Astrocyte (in vitro differentiated cells and primary cell): ENCODE measurements at places on chromosomes 4 and X. TPM values are rescaled to one million over a fixed set of nuclear protein-coding genes. Genes with fewer than 3 reads are reported as not detected.
A peak's percentile ranks its signal among the peaks of the same experiment; 100 is the strongest.

The F11 gene
- not detected in 2 replicates for total RNA-seq

The GTPBP6 gene
- 27.9 and 30.5 TPM in 2 replicates for total RNA-seq

The RBMXL3 gene
- not detected in 2 replicates for total RNA-seq

The INTU gene
- total RNA-seq = 21.9 and 25.1 TPM in 2 replicates

The TEX13D gene
- not detected in 2 replicates for total RNA-seq

The PLP2 gene
- 109 TPM in 2 replicates for total RNA-seq

The ARMCX4 gene
- total RNA-seq = 9.6 and 10.8 TPM in 2 replicates

The CFI gene
- not detected in 2 replicates for total RNA-seq

The ANOS1 gene
- 10.0 and 15.3 TPM in 2 replicates for total RNA-seq

The TMPRSS11D gene
- not detected in 2 replicates for total RNA-seq

The ATOH1 gene
- not detected in 2 replicates for total RNA-seq

The AMOT gene
- total RNA-seq = 16.7 and 36.9 TPM in 2 replicates

The HPGD gene
- 0.20 and 0.65 TPM in 2 replicates for total RNA-seq

The PAGE2 gene
- total RNA-seq = not detected in 2 replicates

The GAGE12E gene
- total RNA-seq = not detected in 2 replicates

The GPR143 gene
- total RNA-seq = 1.8 and 3.0 TPM in 2 replicates

- no peak overlapping the region for H3K4me3 ChIP-seq
- H3K27me3 ChIP-seq = no peaks in the 10 kb centered on the region
- no peak overlapping the region for H3K27ac ChIP-seq
- H3K36me3 ChIP-seq = peaks cover 7% of the 10 kb centered on the region
- peak; percentile 83 for DNase-seq
Observed at GRCh38 chr4:42048394-42048793, 58.1 kb downstream of the SLC30A9 start.

- no peak for DNase-seq
- no peak overlapping the region for H3K4me3 ChIP-seq
- no peaks in the 10 kb centered on the region for H3K36me3 ChIP-seq
- H3K27me3 ChIP-seq = no peaks in the 10 kb centered on the region
- no peak overlapping the region for H3K27ac ChIP-seq
Observed at GRCh38 chr4:188162698-188163097, 23.5 kb downstream of the TRIML1 start.

- DNase-seq = no peak
- H3K4me3 ChIP-seq = no peak overlapping the region
- H3K4me1 ChIP-seq = no peaks in the 10 kb centered on the region
- no peaks in the 10 kb centered on the region for H3K36me3 ChIP-seq
- peaks cover 5% of the 10 kb centered on the region for H3K27me3 ChIP-seq
Observed at GRCh38 chr4:54363037-54363436, 133.9 kb downstream of the PDGFRA start.

DNA sequence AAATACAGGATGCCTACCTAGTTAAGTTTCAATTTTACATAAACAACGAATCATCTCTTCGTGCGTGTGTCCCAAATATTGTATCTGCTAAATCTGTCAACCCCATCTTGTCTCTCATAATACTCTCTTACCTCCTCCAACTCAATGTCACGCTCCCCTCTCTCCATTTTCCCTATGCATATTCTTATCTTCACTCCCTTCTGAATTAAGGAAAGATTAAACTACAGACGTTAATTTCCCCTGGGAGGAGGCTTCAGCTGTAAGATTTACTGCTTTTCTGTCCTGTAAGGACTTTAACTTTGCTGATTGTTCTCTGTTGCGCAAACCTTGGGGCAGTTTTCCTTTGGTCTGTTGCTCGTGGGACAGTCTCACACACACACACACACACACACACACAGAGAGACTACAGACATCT lies 455 bp upstream of the ABCB7 start:
- H3K4me1 ChIP-seq = peaks cover 4% of the 10 kb centered on the region
- H3K4me3 ChIP-seq = peak overlapping the region; percentile 81
- DNase-seq = peak; percentile 11
- peak overlapping the region; percentile 75 for H3K27ac ChIP-seq
- no peaks in the 10 kb centered on the region for H3K36me3 ChIP-seq
- no peaks in the 10 kb centered on the region for H3K27me3 ChIP-seq

- DNase-seq = peak; percentile 51
- peaks cover 8% of the 10 kb centered on the region for H3K4me1 ChIP-seq
- H3K36me3 ChIP-seq = no peaks in the 10 kb centered on the region
- no peak overlapping the region for H3K27ac ChIP-seq
- H3K27me3 ChIP-seq = no peaks in the 10 kb centered on the region
Observed at GRCh38 chr4:145933134-145933533, 5.5 kb downstream of the ZNF827 start.

GRCh38 chr4:87213421-87214075 lies 6.9 kb downstream of the KLHL8 start:
- H3K27me3 ChIP-seq = no peaks in the 10 kb centered on the region
- DNase-seq = no peak
- no peak overlapping the region for H3K4me3 ChIP-seq
- peaks cover 4% of the 10 kb centered on the region for H3K4me1 ChIP-seq
- H3K36me3 ChIP-seq = no peaks in the 10 kb centered on the region

GRCh38 chr4:172927096-172927814 lies 241.4 kb upstream of the GALNT7 start:
- no peak overlapping the region for H3K4me3 ChIP-seq
- DNase-seq = no peak
- H3K4me1 ChIP-seq = no peaks in the 10 kb centered on the region
- no peaks in the 10 kb centered on the region for H3K36me3 ChIP-seq

- no peaks in the 10 kb centered on the region for H3K27me3 ChIP-seq
- no peak overlapping the region for H3K27ac ChIP-seq
- peak; percentile 26 for DNase-seq
- no peaks in the 10 kb centered on the region for H3K4me1 ChIP-seq
- H3K4me3 ChIP-seq = no peak overlapping the region
- H3K36me3 ChIP-seq = no peaks in the 10 kb centered on the region
Observed at GRCh38 chr4:86055898-86056297, 304.0 kb downstream of the MAPK10 start.

DNA sequence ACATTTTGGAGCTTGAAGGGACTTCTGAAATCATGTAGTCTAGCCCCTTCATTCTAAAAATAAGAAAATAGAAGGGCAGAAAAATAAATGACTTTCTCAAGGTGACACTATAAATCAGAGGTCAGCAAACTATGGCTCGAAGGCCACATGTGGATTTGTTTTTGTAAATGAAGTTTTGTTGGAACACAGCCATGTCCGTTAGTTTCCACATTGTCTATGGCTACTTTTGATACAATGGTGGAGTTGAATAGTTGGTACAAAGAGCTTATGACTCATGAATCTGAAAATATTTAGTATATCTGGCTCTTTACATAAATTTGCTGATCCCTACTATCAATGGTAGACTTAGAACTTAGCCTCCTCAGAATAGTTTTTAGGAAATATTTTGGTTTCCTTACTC lies 302.4 kb upstream of the PRPS2 start:
- no peak overlapping the region for H3K27ac ChIP-seq
- H3K36me3 ChIP-seq = no peaks in the 10 kb centered on the region
- no peaks in the 10 kb centered on the region for H3K27me3 ChIP-seq
- DNase-seq = no peak

DNA sequence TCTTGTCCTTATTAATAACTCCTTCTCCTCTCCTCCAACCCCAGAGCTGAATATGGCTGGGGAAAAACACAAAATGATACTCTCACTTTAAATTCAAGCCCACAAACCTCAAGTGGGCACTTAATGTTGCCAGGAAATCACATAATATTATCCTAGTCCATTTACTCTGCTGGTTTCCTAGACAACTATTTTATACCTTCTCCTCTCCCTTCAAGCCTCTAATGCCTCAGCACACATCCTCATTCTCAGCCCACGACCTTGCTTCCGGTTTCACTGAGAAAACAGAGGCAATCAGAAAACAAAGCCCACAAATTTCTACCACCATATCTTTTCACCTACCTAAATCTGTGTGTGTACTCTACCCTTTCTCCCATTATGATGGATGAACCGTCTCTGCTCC lies 12.1 kb upstream of the CLCN5 start:
- H3K4me1 ChIP-seq = no peaks in the 10 kb centered on the region
- no peaks in the 10 kb centered on the region for H3K27me3 ChIP-seq
- H3K27ac ChIP-seq = no peak overlapping the region
- DNase-seq = no peak
- no peak overlapping the region for H3K4me3 ChIP-seq

DNA sequence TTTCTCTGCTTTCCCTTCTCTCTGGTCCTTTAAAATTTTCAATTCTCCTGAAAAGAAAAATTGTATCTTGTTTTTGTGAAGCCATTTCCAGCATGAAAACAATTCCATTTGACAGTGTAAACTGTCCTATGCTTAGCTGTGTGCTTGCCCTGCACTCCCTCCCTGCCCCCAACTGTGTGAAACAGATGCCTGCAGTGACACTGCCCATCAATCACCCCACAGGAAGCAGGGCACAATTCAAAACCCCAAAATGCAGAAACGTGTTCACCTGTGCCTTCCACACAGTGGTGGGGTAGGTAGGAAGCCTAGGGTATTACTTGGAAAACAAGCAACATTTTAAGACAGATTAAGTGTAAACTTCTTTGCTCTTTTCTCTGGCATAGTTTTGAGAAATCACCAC lies 6.2 kb upstream of the FHDC1 start:
- H3K27me3 ChIP-seq = peaks cover 8% of the 10 kb centered on the region
- no peak overlapping the region for H3K27ac ChIP-seq
- H3K4me3 ChIP-seq = no peak overlapping the region
- H3K4me1 ChIP-seq = no peaks in the 10 kb centered on the region

DNA sequence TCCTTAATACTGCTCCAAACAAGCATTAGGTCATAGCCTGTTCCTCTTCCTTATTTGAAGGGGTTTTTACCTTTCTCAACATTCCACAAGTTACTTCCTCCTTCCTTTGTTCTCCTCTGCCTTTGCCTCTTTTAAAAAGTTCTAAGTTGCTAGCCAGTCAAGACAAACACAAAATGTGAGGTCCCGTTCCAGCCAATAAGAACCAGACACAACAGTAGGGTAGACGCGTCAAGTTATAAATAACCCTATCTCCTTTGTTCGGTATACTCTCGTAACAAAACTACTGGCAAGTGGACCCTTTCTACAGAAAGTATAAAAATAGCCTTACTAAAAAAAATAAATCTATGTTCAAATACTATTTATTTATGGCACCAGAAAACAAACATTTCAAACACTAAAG lies 6.3 kb upstream of the ACE2 start:
- H3K27ac ChIP-seq = no peak overlapping the region
- H3K27me3 ChIP-seq = no peaks in the 10 kb centered on the region
- H3K4me3 ChIP-seq = no peak overlapping the region
- no peaks in the 10 kb centered on the region for H3K36me3 ChIP-seq

GRCh38 chr4:13601048-13601447 lies 26.5 kb downstream of the BOD1L1 start:
- H3K36me3 ChIP-seq = peaks cover 48% of the 10 kb centered on the region
- DNase-seq = no peak
- no peak overlapping the region for H3K27ac ChIP-seq
- no peaks in the 10 kb centered on the region for H3K4me1 ChIP-seq
- H3K27me3 ChIP-seq = no peaks in the 10 kb centered on the region
- H3K4me3 ChIP-seq = no peak overlapping the region

- no peaks in the 10 kb centered on the region for H3K4me1 ChIP-seq
- no peak for DNase-seq
- H3K36me3 ChIP-seq = no peaks in the 10 kb centered on the region
- no peak overlapping the region for H3K4me3 ChIP-seq
- H3K27ac ChIP-seq = no peak overlapping the region
Observed at GRCh38 chr4:81049907-81050306, 19.4 kb downstream of the BMP3 start.

GRCh38 chr4:38177641-38178391 lies 217.6 kb downstream of the PTTG2 start:
- no peaks in the 10 kb centered on the region for H3K36me3 ChIP-seq
- H3K4me1 ChIP-seq = peaks cover 22% of the 10 kb centered on the region
- H3K27me3 ChIP-seq = no peaks in the 10 kb centered on the region
- no peak for DNase-seq
- H3K27ac ChIP-seq = no peak overlapping the region

DNA sequence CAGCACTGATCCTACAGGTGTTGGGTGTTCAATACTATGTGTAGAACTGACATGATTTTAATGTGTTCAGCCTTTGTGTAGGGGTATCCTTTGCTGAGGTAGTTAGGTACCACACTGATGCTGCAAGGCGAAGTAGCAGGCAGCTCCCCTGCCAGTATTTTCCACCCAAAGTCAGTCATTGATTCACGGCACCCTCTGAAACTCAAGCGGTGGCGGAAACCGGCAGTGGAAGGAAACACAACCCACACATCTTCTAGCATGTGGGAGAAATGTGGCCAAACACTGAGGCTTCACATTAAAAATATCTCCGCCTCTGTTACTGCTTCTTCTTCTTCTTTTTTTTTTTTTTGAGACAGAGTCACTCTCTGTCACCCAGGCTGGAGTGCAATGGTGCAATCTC lies 126.3 kb downstream of the AASDH start:
- no peak for DNase-seq
- H3K4me3 ChIP-seq = no peak overlapping the region
- no peaks in the 10 kb centered on the region for H3K36me3 ChIP-seq
- H3K27ac ChIP-seq = no peak overlapping the region

GRCh38 chr4:48380583-48381167 lies 39.3 kb downstream of the SLAIN2 start:
- no peak overlapping the region for H3K27ac ChIP-seq
- no peak for DNase-seq
- H3K36me3 ChIP-seq = peaks cover 20% of the 10 kb centered on the region
- no peaks in the 10 kb centered on the region for H3K27me3 ChIP-seq
- no peak overlapping the region for H3K4me3 ChIP-seq

- no peaks in the 10 kb centered on the region for H3K27me3 ChIP-seq
- H3K4me3 ChIP-seq = peak overlapping the region; percentile 80
- peaks cover under 1% of the 10 kb centered on the region for H3K36me3 ChIP-seq
- peak overlapping the region; percentile 82 for H3K27ac ChIP-seq
- H3K4me1 ChIP-seq = peaks cover 8% of the 10 kb centered on the region
Observed at GRCh38 chr4:143184217-143184502, 557 bp upstream of the USP38 start.

DNA sequence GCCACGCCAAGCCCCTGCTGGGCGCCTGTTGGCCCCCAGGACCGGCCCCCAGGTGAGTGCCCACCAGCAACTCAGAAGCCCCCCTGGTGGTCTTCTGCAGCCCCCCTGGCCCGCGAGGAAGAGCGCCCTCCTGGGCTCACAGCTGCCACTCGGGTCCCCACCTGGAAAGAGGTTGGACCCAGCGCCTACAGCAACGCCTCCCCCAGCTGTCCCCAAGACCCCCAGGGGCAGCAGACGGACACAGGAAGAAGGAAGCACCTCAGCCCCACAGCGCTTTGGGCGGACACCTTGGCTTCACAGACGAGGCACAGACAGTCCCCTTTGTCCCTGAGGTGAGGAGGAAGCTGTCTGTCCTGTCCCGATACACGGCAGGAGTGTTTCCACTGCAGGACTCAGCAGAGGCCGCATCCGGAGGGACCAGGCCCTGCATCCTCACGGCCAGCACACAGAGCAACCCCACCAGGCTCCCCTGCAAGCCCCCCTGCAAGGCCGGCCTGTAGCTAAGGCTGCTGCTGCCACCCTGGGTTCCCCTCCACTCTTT lies 115.6 kb upstream of the NKX1-1 start:
- DNase-seq = no peak
- H3K4me1 ChIP-seq = no peaks in the 10 kb centered on the region
- H3K27me3 ChIP-seq = peaks cover 29% of the 10 kb centered on the region

- no peak overlapping the region for H3K4me3 ChIP-seq
- H3K36me3 ChIP-seq = no peaks in the 10 kb centered on the region
- H3K4me1 ChIP-seq = peaks cover 6% of the 10 kb centered on the region
- no peak overlapping the region for H3K27ac ChIP-seq
- H3K27me3 ChIP-seq = no peaks in the 10 kb centered on the region
Observed at GRCh38 chr4:56389558-56389957, 2.3 kb upstream of the AASDH start.

- peak; percentile 42 for DNase-seq
- H3K4me3 ChIP-seq = no peak overlapping the region
- H3K27me3 ChIP-seq = no peaks in the 10 kb centered on the region
- no peaks in the 10 kb centered on the region for H3K36me3 ChIP-seq
- no peak overlapping the region for H3K27ac ChIP-seq
- H3K4me1 ChIP-seq = no peaks in the 10 kb centered on the region
Observed at GRCh38 chr4:19309378-19309777, 942.3 kb upstream of the SLIT2 start.
